ENCODE measurements at places on chromosomes 6 and 20. TPM values are rescaled to one million over a fixed set of nuclear protein-coding genes. Genes with fewer than 3 reads are reported as not detected.

The PNPLA1 gene
- not detected for total RNA-seq

The C6orf58 gene
- not detected for total RNA-seq

The TNF gene
- total RNA-seq, result not detected

The TCP11 gene
- total RNA-seq, result not detected

The CLVS2 gene
- total RNA-seq, result 0.08 TPM

The TRAPPC3L gene
- total RNA-seq, result not detected

The EPHA7 gene
- 0.04 TPM for total RNA-seq

The TFAP2D gene
- not detected for total RNA-seq

The ELOVL4 gene
- total RNA-seq, result 1.2 TPM

The SLC25A27 gene
- total RNA-seq, result 0.98 TPM

Measured in A549 treated with ZK216348 at 1 μM for 4 hours (cell line).